ENCODE measurements at places on chromosomes 16 and 17.
A peak's percentile ranks its signal among the peaks of the same experiment; 100 is the strongest.

GRCh38 chr16:79287424-79287917 lies 313.1 kb downstream of the MAF start:
- DNase-seq, result no peak

DNA sequence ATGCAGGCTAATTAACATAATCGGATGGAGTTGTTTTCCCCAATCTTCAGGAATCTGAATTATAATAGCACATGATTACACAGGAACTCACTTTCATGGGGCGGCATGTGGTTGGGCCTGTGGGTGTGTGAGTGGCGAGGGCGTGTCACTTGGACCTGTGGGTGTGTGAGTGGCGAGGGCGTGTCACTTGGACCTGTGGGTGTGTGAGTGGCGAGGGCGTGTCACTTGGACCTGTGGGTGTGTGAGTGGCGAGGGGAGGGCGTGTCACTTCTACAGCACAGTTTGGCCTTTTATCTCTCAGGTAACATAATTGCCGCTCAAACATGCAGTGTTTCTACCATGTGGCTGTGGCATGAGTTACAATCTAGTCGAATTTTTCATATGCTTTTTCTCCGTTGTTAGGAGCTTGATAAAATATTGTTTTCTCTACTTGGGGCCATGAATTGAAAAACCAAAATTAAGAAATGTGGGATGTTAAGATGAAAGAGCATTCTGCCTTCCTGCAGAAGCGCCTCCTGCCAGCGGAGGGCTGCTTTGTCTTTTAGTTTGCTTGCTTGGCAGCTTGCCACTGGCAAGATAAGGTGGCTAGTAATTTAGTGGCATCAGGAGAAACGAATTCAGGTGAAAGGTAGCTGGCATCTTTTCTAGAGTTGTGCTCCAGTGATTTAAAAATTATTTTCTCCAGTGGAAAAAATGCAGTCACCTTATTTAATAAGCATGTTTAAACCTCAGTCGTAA lies 36.2 kb downstream of the USP10 start:
- no peak for DNase-seq

GRCh38 chr16:77276661-77277060 lies 77.5 kb downstream of the SYCE1L start:
- DNase-seq, result no peak

- no peak for DNase-seq
These were observed 134.3 kb downstream of the TMEM132E start for GRCh38 chr17:34713687-34714086.

DNA sequence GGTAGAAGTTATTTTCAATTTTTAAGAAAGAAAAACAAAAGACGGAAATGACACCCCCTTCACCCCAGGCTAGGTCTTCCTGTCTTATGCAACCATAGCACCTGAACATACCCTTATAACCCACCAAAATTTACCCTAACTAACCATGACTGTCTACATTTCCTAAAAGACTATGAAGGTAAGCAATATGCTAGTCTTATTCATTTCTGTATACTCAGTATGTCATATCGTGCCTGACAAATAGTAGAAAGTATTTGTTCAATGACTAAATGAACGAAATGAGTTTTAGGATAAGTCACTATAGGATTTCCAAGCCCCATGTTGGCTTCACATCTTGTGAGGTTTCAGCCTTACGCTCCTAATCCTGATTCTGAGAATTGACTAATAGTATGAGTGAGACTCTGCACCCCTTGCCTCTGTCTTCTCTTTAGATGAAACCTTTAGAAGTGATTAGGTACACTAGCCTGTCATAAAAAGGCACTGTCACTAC lies 6.5 kb downstream of the ADAT1 start:
- no peak for DNase-seq

GRCh38 chr16:50195276-50195675 lies 42.2 kb downstream of the TENT4B start:
- DNase-seq, result peak; percentile 85

DNA sequence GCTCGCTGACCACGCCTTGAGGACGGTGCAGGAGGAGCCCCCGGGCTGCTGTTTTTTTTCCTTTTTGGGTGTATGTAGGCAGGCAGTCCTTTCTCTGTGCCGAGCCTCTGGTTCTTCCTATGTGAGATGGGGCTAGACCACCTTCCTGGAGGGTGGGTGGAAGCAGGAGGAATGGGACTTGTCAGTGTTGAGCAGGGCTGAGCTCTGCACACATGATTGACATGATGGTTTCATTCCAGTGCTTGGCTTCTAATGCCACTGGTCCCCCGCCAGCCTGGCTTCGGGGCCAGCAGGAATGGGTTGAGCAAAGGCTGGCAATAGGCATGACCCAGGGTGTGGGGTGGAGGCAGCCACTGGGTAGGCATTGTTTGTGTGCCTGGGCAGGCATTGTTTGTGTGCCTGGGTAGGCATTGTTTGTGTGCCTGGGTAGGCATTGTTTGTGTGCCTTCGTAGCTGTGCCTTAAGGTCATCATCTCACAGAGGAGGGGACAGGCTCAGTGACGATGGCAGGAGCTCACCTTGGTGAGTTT lies 14.2 kb upstream of the ADCY7 start:
- DNase-seq, result no peak

DNA sequence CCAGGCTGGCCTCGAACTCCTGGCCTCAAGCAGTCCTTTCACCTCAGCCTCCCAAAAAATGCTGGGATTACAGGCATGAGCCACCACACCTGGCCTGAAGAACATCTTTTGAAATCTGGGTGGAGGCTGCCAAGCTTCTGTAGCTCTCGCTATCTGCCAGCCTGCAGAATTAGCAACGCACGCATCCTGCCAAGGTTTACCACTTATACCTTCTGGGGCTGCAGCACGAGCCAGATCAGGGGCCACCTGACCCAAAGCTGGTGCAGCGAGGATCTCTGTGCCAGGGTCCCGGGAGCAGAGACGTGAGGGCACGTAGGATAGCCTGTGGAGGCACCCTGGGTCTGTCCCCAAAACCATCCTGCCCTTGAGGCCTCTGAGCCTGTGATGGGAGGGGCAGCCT lies 22.2 kb downstream of the SLC38A8 start:
- no peak for DNase-seq

DNA sequence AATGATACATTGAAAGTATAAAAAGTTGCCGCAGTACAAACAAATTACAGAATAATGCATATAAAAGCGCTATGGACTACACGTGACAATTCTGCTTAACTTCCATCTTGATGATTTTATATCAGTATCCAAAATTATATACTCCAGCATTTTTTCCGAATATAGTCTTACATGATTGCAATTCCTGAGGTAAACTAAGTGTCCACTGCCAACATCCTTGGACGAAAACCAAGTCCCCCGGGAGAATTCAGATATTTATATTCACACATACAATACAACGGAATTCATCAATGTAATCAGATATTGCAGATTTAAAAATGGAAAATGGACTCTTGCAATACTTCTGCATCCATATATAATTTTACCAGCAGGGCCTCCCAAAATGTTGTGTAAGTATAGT lies 8.9 kb upstream of the MYH11 start:
- DNase-seq, result peak; percentile 83

DNA sequence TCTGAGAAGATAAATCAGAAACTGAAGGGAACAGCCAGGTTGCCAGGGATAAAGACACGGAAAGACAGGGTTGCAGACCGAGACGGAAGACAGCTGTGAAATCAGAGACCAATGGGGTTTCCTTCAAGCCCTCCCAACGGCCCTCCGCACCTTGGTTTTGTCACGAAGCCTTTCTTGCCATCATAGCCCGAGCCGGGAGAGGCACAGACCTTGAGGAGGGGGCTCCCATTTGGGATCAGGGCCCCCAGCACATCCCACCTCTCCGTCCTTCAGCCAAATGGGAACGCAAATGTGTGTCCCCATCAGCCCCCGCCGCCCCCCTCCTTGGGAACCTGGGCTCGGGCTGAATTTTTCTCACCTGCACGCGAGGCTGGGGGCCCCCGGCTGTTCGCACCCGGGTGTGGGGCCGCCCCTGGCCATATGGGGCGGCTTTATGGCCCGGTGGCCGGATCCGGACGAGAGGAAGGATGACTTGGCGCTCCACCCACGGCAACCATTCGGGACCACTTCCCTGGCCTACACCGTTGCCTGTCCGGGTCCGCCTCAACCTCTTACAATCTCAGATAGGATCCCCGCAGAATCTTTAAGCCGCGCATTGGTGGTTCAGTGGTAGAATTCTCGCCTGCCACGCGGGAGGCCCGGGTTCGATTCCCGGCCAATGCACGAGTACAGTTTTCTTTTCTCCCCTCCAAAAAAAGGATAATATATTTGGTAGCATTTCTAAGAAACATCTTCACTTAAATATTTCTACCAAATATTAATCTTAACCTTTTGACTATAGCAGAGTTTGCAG lies 1.4 kb upstream of the HES7 start:
- DNase-seq, result peak; percentile 76

DNA sequence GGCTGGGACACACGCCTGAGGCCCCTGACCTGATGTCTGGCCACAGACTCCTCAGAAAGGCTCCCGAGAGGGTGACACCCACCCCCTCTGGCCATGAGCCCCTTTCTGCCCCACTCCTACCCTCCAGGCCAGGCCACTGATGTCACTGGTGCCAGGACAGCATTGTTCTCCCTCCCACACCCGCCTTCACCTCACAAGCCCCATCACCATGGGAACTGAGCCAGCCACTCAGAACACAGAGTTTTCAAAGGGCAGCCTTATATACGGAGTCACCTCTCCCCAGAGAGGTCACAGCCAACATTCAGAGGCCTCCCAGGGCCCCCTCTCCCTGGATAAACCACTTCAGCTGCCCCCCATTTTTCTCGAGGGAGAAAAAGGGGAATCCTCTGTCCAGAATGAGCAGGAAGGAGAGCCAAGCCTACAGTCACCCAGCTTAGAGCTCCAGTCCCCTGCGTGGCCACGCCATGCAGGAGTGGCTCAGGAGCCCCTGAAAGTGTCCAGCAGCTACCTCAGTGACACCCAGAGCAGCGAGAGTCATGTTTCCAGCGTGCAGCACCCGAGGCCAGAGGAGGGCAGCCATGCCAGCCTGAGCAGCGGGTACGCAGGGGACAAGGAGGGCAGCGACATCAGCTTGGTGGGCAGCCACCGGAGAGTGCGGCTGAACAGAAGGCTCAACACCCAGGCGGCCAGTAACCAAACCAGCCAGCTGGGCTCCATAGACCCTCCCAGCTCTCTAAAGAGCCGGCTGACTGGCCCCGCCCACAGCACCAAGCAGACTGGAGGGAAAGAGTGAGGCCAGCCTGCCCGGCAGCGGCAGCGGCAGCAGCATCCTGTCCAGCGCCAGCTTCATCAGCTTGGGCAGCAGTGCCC lies at the start of gene C16orf82:
TSS of gene C16orf82 (plus strand) at position 260 of the 870 bp plus-strand sequence.
- DNase-seq, result no peak

- no peak for DNase-seq
These were observed 2.9 kb downstream of the ZNF750 start for GRCh38 chr17:82836823-82837357.

GRCh38 chr16:50298075-50298460 lies 31.7 kb downstream of the ADCY7 start:
- DNase-seq, result no peak

GRCh38 chr17:19647697-19648474 lies 665 bp upstream of the ALDH3A2 start:
- DNase-seq, result peak; percentile 71

GRCh38 chr16:49111351-49111750 lies 170.3 kb downstream of the CBLN1 start:
- no peak for DNase-seq

DNA sequence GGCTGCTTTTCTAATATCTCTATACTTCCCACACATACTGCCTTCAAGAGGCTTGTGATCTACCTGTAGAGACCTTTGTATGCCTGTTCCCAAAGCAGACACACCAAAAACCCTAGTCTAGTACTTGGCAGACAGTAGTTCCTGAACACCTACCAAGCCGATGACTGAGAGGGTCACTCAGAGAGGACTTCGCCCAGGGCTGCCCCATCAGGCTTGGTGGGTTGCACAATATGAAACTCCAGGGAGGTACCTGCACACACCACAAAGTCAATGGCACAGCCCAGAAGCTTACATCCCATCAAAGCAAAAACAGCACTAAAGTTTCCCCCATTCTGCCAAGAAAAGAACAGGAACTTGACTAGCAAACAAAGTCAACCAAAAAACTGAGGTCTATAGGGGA lies 30.3 kb downstream of the ASPA start:
- no peak for DNase-seq

DNA sequence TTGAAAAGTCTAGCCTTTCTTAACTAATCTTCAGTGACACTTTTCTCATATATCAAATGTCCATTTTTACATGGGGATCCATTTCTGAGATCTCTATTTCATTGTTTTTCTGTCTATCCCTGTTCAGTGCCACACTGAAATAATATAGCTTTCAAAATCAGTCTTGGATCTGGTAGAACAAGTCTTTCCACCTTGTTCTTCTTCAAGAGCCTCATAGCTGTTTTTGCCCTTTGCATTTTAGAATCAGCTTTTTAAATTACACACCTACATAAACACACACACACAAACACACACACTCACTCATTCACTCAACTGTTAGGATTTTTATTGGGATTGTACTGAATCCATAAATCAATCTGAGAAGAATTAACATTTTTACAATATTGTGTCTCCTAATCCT lies 19.2 kb downstream of the GSDMB start:
- DNase-seq, result no peak

- DNase-seq, result peak; percentile 52
These were observed 5.9 kb downstream of the SLC5A11 start for GRCh38 chr16:24851700-24852099.

DNA sequence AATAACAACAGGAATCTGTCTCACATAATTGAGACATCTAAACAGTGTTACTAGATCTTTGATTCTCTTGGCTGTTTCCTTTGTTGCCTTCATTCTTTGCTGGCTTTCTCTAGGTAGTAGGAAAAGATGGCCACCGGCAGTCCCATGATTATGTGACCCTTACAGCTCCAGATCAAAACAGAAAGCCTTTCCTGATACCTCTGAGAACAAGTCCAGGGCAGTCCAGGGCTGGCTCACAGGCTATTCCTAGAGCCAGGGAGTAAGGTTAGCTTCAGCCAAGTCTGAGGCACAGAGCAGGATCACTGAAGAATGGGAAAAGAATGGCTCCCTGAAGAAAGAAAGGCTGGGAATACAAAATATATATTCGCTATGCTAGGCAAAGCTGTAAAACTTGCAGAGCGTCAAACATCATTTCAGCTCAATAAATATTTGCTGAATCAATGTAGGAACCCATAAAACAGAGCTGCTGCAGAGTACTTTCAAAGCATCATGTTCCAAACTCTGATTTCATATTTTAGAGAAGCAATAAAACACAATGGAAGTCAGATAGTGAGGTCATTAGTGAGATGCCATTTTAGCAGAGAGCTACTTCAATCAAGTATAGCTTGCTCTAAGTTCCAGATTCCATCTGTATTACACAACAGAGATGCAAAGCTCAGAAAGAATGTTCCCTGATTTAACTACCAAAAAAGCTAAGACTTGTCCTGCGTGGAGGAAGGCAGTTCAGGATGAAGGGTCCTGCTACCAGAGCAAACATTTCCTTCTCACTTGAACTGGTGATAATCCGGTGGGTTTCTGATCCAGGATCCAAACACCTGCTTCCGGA lies 23.4 kb downstream of the ADAT1 start:
- DNase-seq, result no peak

DNA sequence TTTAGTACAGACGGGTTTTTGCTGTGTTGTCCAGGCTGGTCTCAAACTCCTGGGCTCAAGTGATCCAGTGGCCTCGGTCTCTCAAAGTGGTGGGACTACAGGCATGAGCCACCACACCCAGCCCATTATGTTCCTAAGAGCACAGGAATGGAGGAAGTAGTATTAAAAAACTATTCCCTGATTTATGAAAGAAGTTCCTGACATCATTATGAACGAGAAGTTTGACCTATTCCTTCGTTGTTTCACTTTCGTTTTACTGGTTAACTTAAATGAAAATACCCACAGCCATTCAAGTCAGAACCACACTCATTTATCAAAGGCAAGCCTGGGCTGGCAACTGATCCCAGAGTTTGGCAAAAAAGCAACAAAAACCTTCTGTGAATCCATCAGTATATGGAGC lies 13.5 kb upstream of the CBX4 start:
- DNase-seq, result no peak
